Activated T-cell treated with anti-CD3 and anti-CD28 coated beads, Interleukin-2, amount 50 U/mL, for 48 hours (primary cell): ENCODE measurements at places on chromosomes 12 and 14.

DNA sequence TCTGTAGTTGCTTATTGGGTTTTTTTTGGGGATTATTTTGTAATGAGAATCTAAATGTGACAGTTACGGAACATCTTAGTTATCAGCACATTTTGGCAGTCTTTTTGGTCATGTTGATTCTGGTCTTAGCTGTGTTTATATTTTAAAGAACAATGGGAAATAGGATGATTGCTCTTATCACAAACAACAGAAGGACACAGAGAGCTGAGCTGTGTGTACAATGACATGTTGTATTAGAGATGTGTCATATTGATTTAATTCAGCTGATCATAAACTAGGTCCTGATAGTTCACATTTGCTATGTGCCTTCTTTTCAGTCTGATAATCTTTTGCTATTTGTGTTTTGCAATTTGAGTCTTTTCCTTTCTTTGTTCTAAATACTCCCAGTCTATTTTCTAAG is 781.7 kb downstream of the TRHDE start:
- DNase-seq: no peak

- DNase-seq: no peak
These were observed 3.7 kb downstream of the OR10G2 start for GRCh38 chr14:21631084-21631483.

DNA sequence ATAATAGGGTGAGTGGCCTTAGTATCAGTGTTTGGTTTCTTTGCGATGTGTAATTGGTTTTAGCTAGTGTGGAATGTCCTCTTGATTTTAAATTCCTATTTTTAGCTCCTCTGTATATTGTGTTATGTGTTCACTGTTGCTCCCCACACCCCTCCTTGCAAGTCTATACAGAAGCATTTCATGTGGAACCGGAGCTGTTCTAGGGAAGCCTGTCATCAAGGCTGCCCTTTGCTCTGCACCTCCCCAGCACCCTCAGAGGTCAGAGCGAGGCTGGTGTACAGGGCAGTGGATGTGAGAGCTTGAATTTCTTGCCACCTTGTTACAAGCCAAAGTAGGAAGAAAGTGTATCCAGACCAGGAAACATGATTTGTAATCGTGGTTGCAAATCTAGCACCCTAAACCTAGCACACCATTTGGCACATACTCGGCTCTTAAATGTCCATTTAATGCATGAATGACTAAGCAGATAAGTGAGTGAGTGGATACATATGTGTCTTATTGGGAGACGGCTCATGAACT is 376.8 kb downstream of the RGS6 start:
- no peak for DNase-seq

DNA sequence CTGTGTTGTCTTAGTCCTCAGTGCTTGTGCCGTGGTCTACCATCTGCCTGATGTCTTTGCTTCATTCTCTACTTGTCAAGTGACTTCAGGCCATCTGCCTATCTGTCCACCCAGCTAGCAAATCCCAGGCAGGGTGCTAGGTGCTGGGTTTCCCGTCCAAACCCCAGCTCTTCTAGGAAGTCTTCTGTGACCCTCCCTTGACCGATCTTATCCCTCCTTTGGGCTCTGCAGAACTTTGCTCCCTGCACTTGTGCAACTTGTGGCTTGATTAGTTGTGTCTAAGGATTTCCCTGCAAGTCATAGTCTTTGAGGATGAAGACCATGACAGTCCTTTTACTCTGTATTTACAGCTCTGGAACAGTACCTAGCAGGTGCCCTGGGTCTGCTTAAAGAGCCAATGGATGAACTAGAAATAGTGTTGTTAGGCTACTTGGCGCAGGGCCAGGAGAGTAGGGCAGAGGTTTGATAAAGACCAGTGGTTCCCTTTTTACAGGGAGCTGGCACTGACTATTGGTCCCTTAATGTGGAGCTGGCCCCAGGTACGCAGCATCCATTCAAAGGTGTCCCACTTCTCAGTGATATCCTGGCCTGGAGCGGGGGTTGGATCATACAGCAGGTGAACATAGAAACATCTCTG is 60.1 kb downstream of the ADCK1 start:
- no peak for DNase-seq

DNA sequence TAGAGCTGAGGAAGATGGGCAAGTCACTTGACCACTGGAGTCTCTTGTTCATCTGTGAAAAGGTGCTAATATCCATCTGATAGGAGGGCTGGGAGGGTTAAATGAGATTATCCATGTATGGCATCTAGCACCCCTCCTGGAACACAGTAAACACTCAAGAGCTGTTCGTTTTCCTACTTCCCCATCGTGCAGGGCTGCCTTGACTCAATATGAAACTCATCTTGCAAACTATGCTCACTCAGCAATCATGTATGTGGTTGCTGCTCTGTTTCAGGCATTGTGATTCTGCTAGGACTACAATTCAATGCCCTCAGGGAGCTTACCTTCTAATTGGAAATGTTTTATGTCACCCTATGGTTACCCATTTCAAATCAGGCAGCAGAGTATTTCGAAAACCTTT is 395.6 kb downstream of the BCAT1 start:
- DNase-seq: no peak

- no peak for DNase-seq
These were observed 226.4 kb upstream of the CAND1 start for GRCh38 chr12:67042697-67043131.

GRCh38 chr12:73181244-73181643 is 909.1 kb downstream of the TRHDE start:
- no peak for DNase-seq

- DNase-seq: no peak
These were observed 12.6 kb downstream of the WSCD2 start for GRCh38 chr12:108141600-108142130.
